Activated CD8-positive, alpha-beta memory T cell treated with anti-CD3 and anti-CD28 coated beads for 4 hours (primary cell): ENCODE measurements at places on chromosomes 4 and X.

DNA sequence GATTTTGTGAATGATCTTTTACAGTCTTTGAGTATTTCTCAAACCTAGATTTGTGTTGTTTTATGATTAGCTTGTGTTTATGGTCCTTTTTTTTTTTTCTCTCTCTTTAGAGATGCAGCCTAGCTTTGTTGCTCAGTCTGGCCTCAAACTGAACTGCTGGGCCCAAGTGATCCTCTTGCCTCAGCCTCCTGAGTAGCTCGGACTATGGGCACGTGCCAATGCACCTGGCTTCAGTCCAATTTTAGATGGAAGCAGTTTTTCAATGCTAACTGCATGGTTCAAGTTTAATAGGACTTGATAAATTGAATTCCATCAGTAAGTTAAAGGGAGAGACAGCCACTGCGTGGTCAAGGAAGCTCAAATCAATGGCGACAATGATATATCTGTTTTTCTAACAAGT, 3.8 kb upstream of the FGG start:
- no peak for DNase-seq

DNA sequence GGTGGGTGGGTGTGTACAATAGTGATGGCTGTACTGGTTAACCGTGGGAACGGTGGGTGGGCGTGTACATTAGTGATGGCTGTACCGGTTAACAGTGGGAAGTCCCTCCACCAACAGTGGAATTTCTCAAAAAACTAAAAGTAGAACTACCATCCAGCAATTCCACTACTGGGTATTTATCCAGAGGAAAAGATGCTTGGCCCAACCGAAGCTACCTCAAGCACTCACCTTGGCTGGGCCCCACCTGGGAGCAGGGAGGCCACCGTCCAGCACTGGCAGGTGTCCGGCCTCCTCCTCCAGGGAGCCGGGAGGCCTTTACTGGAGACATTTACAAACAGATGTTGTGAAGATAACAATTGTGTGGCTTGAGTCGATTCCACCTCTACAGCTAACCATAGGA, 6.0 kb upstream of the MAEA start:
- no peak for DNase-seq

DNA sequence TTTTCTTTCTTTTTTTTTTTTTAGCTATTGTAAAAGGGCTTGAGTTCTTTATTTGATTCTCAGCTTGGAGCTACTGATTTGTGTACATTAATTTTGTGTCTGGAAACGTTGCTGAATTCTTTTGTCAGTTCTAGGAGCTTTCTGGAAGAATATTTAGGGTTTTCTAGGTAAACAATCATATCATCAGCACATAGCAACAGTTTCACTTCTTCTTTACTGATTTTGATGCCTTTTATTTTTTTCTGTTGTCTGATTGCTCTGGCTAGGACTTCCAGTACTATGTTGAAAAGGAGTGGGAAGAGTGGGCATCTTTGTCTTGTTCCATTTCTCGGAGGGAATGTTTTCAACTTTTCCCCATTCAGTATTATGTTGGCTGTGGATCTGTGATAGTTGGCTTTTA, 292.2 kb downstream of the GABRG1 start:
- no peak for DNase-seq

DNA sequence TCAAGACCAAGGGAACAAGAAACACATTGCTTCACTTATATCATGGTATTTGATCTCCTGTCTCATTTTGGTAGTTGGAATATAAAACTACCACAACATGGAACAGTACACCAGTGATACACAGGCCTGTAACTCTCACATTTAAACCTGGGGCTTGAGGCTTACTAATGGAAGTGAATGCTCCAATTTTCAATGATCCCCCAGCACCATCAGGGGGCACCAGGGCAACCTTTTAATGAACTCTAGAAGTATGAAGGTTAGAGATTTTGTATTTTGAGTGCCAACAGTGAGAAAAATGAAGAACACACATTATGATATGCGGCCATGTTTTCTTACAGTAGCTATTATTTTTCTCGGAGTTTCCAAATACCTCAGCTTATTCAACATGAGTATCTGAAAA, 50.7 kb downstream of the C4orf33 start:
- DNase-seq: no peak

DNA sequence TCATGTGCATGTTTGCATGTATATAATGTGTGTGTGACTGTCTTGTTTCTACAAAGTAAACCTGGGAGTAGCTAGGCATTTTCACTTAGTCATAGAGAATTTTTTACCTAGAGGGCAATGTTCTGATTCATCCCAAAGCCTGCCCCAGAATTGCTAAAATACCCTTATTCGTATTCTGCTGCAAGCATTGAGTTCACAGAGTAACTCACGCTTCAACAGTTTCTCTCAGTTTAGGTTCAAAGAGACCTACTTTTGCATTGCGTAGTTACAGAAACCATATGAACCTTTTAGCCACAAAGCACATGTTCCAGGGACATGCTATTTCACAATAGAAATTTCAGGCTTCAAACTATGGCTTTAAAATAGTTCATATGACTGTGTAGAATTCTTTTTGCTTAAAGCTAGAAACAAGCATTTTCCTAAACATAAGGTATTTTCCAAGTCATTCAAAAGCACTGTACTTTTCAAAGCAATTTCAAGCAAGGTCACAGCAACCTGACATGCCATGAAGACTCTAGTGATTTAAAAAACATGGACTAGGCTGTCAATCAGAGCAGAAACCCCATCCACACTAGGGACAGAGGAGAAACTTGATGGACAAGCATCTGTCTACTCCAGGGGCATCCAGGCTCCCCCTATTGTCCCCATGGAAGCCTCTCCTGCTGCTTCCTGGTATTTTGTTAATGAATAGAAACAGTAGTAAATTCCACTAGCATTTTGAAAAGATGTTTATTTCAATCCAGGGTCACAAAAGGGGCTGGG, 81.5 kb upstream of the MAPK10 start:
- DNase-seq: no peak

GRCh38 chr4:87188048-87188447, 32.4 kb downstream of the KLHL8 start:
- no peak for DNase-seq

GRCh38 chr4:5894266-5894665, 1.4 kb upstream of the CRMP1 start:
- DNase-seq: no peak

- DNase-seq: no peak
These were observed 307.5 kb upstream of the ANXA10 start for GRCh38 chr4:167784826-167785225.

DNA sequence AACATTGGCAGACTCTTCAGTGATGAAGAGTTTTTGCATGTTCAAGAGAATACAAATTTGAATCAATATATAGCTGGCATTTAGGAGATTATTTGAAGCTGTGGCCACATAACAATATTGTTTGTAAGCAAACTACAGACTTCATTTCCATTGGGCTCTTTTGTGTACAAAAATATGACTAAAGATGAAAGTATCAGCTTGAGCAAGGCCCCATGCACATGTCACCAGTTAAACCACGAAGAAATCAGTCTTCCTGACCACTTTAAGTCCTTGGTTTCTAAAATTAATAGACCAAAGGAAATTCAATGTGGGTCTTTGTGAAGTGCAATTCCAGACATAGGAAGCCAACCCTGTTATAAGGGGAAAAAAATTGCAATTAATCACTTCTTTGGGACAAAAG, 1664.6 kb upstream of the ADGRL3 start:
- no peak for DNase-seq

- DNase-seq: no peak
These were observed 16.7 kb downstream of the NR3C2 start for GRCh38 chr4:148425327-148426110.

GRCh38 chr4:43757147-43757546, 691.5 kb downstream of the KCTD8 start:
- DNase-seq: no peak

GRCh38 chr4:83335701-83336100, 1.1 kb upstream of the HPSE start:
- no peak for DNase-seq
